NCI-H146 (cell line): ENCODE measurements at places on chromosomes 5 and 9.

DNA sequence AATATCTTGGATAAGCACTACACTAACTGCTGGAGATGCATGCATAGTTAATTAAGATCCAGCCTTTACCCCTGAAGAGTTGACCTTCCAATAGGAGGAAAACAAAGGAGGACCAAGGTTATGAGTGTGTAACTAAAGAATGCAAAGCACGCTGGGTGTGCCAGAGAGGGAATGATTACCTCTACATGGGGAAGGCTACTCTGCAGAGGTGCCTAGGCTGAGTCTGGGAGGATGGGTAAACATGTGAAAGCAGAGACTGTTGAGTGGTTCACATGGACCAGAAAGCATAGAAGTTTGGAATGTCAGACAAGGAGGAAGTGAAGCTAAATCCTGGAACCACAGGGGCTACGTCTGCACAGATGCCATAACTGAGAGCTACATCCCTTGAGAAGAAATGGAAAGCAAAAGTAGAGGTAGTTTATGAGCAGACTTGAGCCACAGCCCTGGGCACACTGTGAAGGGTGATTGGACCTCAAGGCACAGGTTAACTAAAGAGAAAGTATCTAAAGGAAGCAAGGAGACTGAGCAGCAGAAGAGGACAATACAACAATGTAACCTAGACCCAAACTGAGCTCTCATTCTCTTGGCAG is 176.2 kb downstream of the DENND1A start:
- no peak for DNase-seq

DNA sequence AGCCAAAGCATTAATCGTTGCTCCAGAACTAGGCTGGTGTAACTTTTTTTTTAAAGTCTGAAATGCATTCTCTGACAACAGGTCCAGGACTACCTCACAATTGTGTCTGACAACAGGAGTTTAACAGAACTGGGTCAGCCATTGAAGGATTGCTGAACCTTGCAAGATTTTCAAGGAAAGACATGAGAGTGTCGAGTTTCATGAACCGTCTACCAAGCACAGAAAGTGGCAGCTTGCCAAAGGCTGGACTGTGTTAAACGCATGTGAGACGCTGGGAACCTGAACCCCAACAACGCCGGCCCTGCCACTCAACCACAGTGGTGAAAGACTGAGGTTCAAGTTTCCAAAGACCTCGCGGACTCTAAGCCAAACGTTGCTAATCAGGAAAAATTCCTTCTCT is 79.1 kb downstream of the LHFPL2 start:
- DNase-seq: no peak

DNA sequence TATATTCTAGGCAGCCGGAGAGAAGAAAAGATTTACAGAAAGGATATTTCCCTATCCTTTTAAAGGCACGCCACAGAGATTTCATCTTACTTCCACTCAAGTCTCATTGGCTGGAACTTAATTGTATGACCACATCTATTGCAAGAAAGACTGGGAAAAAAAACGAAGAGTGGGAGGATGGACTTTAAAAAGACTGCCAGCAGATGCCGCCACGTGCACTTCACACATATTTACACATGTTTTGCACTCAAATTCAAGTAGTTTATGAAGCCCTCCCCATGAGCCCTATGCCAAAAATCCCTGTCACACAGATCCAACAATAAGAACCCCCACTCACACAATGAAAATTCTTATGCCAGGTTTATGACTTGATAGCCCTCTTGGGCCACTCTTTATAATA is 138.5 kb upstream of the TYRP1 start:
- DNase-seq: peak; percentile 40

- peak; percentile 41 for DNase-seq
Observed at GRCh38 chr9:76662476-76663281, 101.6 kb upstream of the PCA3 start.

GRCh38 chr9:120579139-120580050 is 572 bp downstream of the CDK5RAP2 start:
- peak; percentile 30 for DNase-seq

DNA sequence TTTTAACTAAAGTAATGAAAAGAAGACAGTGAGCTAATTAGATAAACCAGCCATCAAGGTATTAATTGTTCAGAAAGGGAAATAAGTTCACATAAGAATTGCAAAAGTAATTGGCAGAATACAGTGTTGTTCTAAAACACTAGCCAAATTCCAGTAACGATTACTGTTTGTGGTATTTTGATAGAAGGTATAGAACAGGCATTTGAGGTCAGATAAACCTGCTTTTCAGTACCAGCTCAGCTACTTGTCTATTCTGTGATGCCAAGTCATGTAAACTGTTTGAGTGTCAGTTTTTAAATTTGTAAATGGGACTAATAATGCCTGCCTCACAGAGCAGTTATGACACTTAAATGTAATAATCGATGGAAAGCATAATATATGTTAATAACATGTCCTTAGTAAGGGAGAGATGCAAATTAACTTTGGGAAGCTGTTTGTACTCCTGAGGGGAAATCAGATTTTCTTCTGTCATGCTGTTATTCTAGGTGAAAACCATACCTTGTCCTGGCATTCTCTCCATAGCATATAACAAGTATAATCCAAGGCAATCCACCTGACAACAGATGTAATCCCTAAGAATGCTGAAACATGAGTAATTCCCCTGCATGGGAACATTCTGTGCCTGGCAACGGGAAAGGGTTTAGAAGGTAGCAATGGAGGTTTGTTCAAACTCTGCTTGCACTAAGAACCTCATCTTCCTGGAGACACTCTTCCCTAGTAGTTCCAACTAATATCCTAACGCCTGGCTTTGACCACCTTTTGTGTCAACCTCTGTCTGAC is 509.5 kb upstream of the PAPPA start:
- DNase-seq: no peak

DNA sequence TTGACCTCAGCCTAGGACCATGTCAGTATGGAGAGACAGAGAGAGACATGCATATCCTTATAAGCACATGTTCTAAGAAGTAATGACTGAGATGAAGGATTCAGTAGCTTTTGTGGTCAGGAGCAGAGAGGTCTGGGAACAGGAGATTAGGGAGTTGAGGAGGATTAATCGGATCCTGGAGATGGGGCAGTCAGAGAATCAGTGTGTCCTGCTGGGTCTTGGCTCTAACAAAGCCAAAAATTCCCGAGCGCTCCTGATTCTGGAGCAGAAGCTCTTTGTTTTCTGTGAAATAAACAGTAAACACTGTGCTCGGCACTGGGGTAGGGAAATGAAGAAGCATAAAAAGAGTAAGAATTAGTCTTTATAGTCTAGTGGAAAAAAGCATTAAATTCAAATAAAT is 520.0 kb upstream of the CLINT1 start:
- DNase-seq: no peak
